Activated CD4-positive, alpha-beta T cell treated with anti-CD3 and anti-CD28 coated beads, Interleukin-2, amount 50 U/mL, for 48 hours (primary cell): ENCODE measurements at places on chromosomes 2 and 18.

- DNase-seq = no peak
Observed at GRCh38 chr18:64474773-64475172, 325.9 kb upstream of the LINC00305 start.

DNA sequence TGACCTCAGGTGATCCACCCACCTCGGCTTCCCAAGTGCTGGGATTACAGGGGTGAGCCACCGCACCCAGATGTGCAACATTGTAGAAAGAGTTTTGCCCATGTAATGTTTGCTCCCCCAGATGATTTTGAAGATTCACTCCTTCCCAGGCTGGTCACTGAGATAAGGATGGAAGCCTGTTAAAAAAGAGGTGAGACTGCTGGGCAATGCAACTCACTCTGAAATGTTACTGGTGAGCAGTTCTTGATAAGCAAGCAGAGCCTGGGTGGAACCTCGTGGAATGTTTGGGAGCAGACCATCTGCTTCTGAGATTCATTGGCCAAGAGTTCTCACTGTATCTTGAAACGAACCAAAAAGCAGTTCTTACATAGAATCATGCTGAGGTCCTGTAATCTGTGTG is 19.7 kb downstream of the GRP start:
- DNase-seq = no peak

GRCh38 chr18:27449104-27449503 is 264.0 kb upstream of the CHST9 start:
- no peak for DNase-seq

GRCh38 chr2:241237949-241238371 is 49.5 kb downstream of the ANO7 start:
- no peak for DNase-seq

- DNase-seq = no peak
Observed at GRCh38 chr2:178482437-178482836, 2.2 kb downstream of the PLEKHA3 start.

DNA sequence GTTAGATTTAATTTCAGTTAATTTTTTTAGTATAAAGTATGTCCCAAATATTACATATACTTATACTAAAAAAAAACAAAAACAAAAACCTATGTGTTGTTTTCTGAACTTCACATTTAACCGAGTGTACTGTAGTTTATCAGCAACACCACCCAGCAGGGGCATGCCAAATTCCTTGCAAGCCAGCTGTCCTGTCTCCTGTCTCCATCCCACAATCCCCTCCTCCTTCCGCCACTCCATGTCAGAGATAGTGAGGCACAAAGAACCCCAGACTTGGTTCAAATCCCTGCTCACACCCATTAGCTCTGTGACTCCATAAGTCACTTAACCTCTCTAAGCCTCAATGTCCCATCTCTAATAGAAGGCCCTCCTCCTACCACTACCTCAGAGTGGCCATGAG is 9.4 kb downstream of the CHST10 start:
- no peak for DNase-seq

DNA sequence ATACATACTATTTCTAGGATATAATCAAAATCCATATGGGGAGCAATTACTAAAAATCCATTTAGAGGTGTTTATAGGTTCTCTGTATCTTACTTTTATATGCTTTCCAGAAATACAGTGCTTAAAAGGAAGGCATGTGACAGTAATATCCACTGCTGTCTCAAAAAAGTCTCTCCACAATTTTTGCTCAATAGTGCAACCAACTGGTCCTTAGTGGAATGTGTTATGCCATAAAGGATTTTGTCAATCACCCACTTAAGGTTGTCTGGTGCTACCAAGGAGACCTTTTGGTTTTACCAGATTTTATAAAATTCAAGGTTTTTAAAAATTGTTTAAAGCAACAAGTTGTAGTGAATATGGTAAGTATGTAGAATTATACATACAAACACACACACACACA is 328.5 kb upstream of the DSEL start:
- DNase-seq = no peak

GRCh38 chr18:41906528-41907146 is 48.4 kb upstream of the PIK3C3 start:
- peak; percentile 11 for DNase-seq

DNA sequence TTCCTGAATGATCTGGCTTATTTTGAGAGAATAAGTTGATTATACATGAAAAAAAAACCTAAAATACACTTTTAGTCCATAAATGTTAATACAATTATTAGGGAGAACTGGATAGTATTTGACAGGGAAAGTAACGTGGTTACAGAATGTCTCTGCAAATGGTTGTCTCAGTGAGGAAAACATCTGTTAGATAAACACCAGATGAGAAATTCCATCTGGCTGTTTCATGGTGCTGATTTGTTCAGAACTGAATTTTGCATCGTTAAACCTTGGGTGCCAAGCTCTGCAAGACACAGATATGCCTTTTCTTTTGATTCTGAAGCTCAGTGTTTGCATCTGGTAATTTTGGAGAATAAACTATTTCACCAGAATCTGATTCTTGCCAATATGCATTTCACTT is 90.4 kb downstream of the SCN3A start:
- DNase-seq = no peak

DNA sequence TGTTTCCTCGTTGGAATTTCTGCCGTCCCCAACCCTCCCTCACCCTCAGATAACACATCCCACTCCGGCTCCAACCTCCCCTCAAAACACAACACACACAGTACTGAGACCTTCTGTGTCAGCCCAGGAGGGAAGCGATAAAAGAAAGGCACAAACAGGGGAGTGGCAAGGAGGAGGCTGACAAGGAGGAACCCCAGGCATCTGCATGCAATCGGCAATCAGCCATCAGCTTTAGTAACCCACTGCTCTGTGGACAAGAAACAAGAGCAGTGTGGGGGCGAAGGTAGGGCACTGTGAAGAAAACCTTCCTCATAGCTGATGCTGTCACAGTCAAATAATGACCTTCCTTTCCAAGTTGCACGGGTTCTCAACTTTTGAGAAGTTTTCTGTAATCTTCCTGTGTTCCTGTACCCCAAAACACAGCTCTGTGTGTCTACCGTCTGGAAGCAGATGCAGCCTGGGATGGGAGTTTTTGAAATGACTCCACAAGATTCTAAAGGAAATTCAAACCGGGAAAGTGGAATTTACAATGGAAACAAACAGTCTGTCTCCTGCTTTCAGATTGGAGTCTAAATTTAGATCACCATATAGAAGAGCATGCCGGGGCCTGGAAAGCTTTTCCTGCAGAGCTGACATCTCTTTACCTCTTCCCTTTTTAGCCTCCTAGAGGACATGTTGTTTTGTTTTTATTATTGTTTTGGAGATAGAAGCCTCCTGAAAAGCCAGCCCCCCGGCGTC is 16.4 kb upstream of the LPIN2 start:
- no peak for DNase-seq

DNA sequence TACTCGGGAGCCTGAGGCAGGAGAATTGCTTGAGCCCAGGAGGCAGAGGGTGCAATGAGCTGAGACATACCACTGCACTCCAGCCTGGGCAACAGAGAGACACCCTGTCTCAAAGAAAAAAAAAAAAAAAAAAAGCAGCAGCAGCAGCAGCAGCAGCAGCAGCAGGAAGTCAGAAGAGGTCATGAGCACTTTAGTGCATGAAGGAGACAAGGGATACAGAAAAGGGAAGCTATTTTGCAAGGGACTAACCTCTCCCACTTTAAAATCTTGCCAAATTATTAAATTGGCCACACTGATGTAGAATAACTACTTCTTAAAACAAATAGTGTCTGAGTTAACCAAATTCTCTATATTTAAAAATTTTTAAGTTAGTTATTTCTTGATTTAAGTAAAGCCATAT is 113.4 kb upstream of the PDE1A start:
- DNase-seq = no peak

GRCh38 chr2:60553495-60554073 is at the start of gene BCL11A:
Gene BCL11A (minus strand): TSS chr2:60553654. CDS start chr2:60553270, 384 bp downstream.
- no peak for DNase-seq

DNA sequence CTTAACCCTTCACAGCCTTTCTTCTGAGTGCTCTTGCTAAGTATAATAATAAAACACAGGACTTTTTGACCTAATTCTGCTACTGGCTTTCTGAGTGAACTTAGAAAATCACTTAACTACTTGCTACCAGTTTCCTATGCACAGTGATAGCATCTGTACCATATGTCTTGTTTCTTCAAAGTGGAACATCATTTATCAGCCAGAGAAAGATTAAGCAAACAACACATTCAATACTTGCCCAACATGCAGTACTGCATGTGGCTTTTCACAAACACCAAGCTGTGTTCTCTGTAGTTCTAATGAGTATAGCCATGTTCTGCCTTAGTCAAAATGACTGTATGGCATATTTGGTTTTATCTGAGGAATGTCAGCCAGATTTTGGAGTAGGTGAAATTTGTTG is 1286.6 kb upstream of the ZEB2 start:
- DNase-seq = no peak

DNA sequence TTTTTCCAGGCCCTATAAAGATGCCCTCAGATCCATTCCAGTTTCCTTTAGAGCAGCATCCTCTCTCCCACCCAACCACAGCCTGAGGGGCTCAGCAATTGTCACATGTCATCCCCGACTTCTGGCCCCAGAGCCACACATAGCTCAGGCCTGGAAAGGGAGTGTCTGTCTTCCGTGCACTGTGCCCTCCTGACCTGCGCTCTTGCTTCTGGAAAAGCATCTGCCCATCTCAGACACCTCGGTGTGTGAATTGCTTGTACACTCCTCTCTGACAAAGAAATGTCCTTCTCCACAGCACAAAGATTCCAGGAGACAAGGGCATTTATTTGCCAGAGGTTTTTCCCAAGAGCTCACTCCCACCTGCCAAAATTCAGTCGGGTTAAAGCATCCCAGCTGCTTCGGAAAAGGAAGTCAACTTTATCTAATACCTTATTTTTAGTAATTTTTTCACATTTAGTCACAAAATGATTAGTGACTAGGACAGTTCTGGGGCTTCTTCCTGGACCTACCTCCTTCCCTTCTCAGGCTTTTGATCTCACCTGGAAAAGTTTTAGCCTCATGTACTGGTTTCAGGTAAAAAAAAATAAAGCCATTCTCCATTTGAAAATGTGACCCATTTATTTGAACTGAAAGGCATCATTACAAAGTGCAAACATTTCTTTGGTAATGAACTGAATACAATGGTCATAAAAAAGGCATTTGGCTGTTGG is 112.9 kb downstream of the PXDN start:
- no peak for DNase-seq

DNA sequence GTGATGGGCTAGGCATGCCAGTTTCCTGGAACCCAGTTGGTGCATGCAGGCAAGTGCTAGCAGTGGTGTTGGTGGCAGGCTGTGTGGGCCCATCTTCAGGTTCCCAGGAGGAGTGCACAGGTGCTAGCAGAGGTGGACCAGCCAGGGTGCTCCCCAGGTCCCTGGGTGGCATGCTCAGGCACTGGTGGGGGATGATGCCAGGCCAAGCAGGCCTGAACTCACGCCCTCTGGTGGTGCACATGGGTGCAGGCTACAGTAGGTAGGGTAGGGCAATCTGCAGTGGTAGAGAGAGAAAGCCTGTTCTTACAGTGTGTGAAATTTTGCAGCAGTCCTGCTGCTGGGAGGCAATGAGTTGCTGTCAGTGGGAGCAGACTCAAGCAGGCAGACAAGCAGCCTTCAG is 1651.8 kb downstream of the DPP10 start:
- no peak for DNase-seq

DNA sequence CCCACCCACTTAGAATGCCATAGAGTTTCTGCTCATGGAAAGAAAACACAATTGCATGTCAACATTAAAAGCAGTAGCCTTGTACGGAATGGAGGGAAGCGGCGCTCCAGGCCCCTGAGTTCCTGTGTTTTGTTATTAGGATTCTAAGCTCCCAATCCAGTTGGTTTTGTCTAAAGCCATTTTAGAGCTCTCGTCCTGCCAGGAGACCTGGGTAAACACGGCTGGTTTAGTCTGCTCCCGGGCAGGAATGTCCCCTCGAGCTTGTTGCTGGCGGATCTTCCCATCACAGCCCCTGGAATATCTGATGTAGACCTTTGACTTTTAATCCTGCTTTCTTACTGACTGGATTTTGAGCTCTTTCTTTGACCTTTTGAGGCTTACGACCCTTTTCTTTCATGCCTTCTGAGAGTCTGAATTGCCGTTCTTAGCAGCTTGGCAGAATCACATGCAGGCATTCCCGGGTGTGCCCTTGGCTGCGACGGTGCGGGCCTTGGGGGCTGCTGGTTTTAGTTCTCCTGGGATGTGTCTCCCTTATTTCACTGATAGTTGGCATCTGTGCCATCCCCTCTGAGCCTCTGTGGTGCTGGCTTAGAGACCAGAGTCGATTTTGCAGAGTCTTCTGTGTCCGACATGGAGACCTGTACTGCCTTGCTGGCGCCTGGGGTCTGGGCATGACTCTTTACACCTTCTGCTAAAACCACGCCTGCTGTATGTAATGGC is 25.4 kb downstream of the GREB1 start:
- DNase-seq = no peak

DNA sequence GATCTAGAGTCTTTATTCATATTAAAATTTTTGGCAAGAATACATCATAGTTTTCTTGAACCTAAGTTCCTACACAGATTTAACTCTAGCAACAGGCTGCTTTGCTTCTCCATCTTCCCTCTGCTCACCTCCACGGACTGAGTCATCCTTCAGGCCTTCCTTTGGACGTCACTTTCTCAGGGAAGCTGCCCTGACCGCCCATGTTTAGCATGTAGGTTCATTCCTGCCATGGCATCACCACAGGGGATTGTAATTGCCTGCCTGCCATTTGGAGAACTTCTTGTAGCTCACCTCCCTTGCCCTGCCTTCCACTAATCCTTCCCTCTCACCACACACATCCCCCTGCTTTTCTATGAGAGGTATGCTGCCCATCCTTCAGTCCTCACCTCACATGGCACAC is 43.9 kb upstream of the B3GNT2 start:
- no peak for DNase-seq

- no peak for DNase-seq
Observed at GRCh38 chr2:181523756-181524155, 66.6 kb downstream of the ITGA4 start.

GRCh38 chr2:195572895-195573683 is 83.9 kb upstream of the SLC39A10 start:
- DNase-seq = no peak

DNA sequence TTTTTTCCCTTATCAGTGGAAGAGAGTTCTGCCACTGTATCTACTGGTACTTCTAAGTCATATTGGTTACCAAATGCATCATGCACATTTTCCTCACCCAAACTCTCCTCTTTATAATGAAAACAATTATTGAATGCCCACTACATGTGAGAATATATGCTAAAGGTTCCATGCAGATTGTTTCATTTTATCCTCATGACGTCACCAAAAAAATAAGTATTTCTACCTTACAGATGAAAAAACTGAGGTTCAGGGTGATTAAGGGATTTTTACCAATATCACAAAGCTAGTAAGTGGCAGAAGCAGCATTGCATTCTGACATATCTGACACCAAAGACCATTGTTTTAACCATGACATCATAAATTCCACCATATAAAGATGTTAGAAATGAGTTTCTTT is 51.9 kb upstream of the ZEB2 start:
- no peak for DNase-seq
